ENCODE measurements at places on chromosomes 5 and 9.
A peak's percentile ranks its signal among the peaks of the same experiment; 100 is the strongest.

- no peak for DNase-seq
Measured at GRCh38 chr9:92641092-92641809, 28.7 kb downstream of the IPPK start.

DNA sequence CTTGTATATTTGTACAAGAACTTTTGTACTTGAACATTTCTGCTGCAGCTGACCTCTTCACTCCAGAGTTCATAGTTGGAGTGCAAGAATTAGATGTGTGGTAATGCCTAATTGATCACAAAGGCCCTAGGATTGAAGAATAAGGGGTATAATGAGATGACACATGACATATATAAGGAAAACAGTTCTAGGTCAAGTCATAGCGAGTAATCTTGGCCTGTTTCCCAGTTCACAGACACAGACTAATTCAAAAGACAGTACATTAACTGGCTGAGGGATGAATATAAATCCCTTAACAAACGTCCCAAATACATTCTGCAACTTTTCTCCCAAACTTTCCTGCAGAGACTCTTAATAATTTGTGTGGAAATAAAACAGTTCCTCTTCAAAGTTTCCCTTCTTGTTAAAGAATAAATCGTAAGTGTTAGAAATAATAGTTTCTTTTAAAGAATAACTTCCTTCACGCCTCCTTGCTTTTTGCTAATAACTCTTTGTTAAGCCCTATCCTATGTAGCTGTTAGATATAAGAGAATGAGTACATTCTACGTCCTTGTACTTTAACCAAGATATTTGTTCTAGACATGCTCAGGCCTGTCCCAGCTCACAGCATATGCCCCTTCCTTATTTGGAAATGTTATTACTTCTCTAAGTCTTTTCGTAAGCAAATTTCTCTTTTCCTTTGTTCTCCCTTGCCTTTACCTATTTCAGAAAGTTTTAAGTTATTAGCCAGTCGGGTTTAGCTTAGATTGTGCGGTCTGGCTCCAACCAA is 556.4 kb upstream of the CTNND2 start:
- no peak for DNase-seq

DNA sequence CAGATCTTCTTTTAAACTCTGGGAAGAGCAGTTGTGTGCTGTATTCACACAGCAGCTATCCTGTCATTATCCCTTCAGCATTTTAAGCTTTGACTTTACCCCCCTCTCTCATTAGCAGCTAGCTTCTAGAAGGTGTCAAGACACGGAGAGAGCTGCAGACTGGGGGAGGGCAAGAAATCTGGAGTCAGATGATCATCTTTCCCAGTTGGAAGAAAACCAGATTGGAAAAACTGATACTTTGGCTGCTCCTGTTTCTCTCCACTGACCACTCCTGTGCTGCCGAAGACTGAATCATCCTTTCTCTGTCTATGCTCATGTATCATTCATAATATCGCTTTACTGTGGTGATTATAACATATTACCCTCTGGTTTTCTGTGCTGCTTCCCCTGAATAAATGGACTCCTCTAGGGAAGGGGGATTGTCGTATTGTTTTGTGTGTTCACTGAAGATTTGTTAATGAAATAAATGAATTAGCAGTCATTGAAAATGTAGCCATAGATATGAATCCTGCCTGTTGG is 75.1 kb downstream of the SH3GL2 start:
- DNase-seq: no peak

DNA sequence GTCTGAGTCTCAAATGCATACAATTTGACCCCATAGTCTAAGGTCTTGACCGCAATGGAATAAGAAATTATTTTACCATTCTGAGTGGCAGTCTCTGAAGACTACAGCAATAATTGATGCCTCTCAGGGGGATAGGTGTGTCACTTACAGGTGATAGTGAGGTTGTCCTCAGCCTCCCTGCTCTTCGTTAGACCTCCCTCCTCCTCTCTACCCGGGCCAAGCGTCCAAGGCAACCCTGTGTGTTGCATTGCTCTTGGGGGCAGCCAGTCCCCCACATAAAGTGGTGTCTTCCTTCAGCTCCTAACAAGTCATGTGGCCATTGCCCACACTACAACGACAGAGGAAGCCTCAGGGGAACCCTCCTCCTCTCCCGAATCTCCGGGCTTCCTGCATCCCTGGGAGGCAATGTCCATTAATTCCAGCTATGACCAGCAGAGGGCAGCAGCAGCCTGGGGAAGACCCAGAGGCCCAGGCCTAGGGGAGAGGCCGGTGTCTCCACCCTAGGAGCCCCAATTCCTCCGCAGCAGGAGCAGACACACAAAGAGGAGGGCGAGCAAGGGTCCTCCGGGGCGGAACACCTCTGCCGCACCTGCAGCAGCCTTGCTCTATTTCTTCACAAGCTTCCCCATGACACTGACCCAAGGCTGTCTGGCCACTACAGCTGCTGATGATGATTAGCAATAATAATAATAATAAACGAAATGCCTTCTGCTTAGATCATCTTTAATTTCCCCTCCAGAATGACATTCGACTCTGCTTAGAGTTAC is 134.8 kb downstream of the KCNIP1 start:
- peak; percentile 56 for DNase-seq

- DNase-seq: no peak
Measured at GRCh38 chr9:117214416-117214815, 200.4 kb downstream of the ASTN2 start.

- no peak for DNase-seq
Measured at GRCh38 chr9:121996783-121997182, 96.3 kb downstream of the TTLL11 start.

GRCh38 chr5:160233215-160233614 is 3.9 kb downstream of the FABP6 start:
- no peak for DNase-seq

- DNase-seq: no peak
Measured at GRCh38 chr5:95422838-95423237, 31.7 kb downstream of the FAM81B start.

DNA sequence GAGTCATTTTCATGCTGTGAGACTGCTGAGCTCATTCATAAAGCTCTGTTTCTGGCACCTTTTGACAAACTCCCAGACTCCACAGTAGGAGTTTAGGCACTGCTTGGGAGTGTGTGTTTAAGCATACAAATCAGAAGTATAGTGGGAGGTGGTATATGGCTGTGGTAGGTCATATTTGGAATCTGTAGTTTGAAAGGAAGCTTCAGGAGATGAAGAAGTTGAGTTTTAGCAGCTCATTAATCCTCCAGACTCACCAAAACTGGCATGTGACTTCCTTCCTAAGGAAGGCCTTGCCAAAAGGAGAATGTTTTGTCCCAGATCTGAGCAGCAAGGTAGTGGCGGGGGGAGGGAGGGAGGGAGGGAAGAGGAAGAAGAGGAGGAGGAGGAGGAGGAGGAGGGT is 52.8 kb downstream of the SAXO1 start:
- no peak for DNase-seq

- no peak for DNase-seq
Measured at GRCh38 chr5:34870382-34870781, 31.4 kb downstream of the TTC23L start.

DNA sequence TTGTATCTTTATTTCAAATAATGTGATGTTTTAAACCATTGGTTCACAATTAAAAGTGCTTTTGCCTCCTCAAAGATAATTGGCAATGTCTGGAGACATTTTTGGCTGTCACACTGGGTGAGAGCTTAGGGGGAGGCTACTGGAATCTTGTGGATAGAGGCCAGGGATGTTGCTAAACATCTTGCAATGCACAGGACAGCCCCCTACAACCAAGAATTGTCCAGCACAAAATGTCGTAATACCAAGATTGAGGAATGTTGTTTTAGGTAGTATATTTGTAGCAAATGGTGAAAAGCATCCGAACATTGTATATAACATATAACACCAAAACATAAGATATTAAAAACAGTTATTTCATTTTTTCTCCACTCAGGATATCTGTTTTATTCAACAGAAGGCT is 99.8 kb downstream of the SLC44A1 start:
- DNase-seq: no peak

- DNase-seq: no peak
Measured at GRCh38 chr5:170380361-170380951, 8.7 kb downstream of the KCNMB1 start.

GRCh38 chr9:130902204-130903185 is 5.9 kb upstream of the QRFP start:
- DNase-seq: no peak

GRCh38 chr5:77637998-77638762 is at the start of gene OTP:
Gene OTP, minus strand, starts transcription at chr5:77638713. Its CDS starts 164 bp downstream, at chr5:77638549.
- no peak for DNase-seq

DNA sequence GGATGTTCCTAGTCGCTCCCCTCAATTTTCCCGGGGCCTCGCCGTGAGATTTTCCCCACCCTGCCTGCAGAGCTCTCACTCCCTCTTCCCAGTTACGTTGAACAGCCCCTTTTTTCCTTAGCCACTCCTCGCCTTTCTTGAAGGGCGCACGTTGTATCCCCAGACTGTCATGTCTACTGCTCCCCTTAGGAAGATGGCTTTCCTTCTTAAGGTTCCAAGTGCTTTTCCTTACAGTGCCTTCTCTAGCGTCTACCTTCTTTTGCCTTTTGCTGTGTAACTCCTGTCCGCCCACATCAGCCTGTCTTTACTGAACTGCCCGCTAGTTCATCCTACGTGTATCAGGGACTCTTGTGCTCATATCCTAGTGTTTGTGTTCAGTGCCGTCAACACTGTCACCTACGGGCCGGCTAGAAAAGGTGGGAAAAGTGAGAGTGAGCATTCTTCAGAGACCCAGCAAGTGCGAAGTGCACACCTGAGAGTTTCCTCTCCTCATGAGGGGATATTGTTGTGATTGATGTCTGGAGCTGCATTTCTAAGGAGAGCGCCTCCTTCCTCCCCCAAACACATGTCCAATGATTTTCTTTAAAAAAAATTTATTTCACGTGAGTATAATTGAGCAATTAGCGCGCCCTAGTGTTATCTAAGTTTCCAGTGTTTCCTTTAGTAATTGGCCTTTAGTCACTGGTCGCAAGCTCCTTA is 764 bp downstream of the CAMLG start:
- DNase-seq: peak; percentile 90

GRCh38 chr5:123599171-123599570 is 87.2 kb downstream of the CSNK1G3 start:
- DNase-seq: no peak
